Stimulated activated CD8-positive, alpha-beta memory T cell treated with anti-CD3 and anti-CD28 coated beads, Interleukin-7, amount 100 ng/mL, for 1 hour (primary cell): ENCODE measurements at places on chromosomes 7 and 10.
A peak's percentile ranks its signal among the peaks of the same experiment; 100 is the strongest.

DNA sequence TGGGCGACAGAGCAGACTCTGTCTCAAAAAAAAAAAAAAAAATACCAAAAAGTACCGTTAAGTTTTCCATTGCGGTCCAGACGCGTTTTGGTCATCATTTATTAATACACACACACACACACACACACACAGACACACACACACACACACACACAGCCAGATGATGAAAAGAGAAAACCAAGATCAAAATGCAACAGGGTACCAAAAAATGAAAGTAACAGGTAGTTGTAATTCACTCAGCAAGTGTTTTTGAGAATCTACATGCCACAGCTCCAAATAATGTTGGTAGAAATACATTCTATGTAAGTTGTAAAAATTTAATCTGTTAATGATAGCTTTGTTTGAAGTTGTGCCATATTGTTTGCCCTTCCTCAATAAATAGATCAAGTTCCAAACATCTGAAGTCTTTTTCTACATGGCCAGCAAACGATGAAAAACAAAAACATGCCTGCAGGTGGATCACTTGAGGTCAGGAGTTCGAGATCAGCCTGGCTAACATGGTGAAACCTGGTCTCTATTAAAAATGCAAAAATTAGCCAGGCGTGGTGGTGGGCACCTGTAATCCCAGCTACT is 9.4 kb downstream of the YWHAG start:
- DNase-seq: no peak

GRCh38 chr10:113097036-113097435 is 147.0 kb downstream of the TCF7L2 start:
- no peak for DNase-seq

- DNase-seq: no peak
Measured at GRCh38 chr10:29057822-29058331, 231.0 kb upstream of the LYZL1 start.

- peak; percentile 20 for DNase-seq
Measured at GRCh38 chr7:28922624-28923331, 35.4 kb downstream of the TRIL start.

DNA sequence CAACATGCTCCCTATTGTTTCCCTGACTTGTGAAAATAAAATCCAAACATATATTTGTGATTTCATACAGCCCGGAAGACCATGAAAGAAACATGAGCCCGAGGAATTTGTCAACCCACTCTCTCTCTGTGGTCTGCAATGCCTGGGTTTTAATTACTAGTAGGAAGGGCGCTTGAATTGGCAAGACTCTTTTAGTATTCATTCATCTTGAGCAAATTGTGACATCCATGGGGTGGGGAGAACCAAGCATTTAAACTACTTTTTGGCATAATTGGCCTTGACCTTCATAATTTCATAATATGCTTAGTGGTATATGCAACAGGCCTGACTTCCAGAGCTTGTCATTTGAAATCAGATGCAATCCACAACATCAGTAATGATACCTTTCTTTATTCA is 142.4 kb upstream of the BMPER start:
- DNase-seq: no peak

GRCh38 chr10:19843487-19843886 is 27.3 kb downstream of the PLXDC2 start:
- DNase-seq: no peak

DNA sequence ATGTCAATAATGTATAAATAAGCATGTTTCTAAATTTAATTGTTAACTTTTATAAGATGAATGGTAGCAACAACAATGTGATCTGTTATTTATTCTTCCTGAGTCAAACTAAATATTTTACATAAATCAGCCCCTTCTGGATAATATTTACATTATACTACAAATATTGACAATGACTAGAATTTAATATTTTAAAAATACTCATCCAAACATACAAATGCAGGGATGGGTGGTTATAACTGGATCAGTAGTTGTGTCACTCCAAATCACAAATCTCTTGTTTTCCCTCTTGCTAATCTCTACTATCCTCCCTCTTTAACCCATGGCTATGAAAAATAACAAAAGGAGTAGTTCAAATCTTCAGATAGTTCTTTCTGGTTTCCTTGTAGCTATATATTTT is 407.0 kb downstream of the HTR7 start:
- no peak for DNase-seq

DNA sequence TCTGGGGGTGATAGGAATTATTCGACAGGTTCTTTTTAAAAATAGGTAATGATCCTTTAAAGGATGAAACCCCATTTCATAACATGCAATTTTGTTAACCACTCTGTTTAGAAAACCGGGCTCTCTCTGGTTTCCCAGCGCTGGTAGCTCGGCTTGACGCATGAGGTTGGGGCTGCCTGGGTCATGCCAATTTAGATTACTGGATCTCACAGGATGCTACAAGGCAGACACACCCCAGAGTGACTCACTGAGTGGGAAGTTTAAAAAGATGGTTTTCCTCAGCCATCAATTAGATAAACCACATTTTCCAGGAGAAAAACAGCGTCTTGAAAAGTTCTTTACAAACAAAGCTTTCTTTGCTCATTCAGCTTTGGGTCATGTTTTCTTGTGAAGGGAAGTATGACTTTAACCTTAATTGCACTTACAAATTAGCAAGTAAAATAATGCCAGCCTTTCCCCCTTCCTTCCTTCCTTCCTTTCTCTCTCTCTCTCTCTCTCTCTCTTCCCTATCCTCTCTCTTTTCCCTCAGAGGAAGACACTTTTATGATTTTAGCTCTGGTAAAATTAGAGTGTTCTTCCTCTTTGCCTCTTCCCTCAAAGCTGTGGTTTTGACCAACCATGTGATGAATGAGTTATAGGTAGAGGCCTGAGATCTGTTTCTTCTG is 99.8 kb downstream of the EPDR1 start:
- no peak for DNase-seq

DNA sequence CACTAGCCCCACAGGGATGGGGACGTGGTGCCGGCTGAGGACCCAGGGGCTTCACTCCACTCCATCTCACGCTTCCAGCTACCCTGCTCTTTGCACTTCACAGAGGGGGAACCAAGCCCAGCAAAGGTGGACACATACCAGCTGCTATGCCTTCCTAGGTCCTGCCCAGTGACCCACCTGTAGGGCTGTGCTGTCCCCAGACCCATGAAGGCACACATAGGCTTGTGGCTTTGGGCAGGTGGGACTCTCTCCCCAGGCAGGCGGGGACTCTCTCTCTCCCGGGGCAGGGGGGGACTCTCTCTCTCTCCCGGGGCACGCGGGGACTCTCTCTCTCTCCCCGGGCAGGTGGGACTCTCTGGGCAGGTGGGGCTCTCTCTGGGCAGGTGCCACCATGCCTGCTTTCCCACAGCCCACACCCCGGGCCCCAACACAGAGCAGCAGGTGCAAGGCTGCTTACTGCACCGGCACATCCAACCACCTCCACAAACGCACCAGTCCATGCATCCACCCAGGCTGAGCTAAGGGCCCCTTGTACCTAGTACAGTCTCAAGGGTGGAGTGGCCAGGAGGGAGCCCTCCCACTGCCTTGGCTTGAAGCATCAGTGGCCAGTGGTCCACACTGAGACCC is 13.8 kb upstream of the GPR146 start:
- no peak for DNase-seq

- DNase-seq: no peak
Measured at GRCh38 chr7:101137651-101138212, 10.8 kb downstream of the SERPINE1 start.

DNA sequence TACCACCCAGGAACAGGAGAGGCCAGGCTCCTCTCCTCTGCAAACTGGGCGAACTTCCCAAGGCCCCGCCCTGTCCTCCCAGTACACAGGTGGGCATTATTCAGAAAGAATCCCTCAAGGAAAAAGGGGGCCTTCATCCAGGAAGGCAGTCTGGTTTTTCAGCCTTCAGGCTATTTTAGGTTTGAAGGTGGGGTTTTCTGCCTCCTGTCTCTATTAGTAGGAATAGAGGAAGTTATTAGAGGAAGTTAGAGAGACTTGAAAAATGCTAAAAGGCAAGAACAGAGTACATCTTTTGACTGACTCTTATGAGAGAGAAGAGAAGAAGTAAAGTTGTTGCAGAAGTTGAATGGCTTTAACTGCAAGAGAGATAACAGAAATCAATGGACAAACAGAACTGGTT is 250.9 kb upstream of the SORCS1 start:
- DNase-seq: no peak

- DNase-seq: no peak
Measured at GRCh38 chr7:153301936-153302335, 542.4 kb downstream of the ACTR3B start.

DNA sequence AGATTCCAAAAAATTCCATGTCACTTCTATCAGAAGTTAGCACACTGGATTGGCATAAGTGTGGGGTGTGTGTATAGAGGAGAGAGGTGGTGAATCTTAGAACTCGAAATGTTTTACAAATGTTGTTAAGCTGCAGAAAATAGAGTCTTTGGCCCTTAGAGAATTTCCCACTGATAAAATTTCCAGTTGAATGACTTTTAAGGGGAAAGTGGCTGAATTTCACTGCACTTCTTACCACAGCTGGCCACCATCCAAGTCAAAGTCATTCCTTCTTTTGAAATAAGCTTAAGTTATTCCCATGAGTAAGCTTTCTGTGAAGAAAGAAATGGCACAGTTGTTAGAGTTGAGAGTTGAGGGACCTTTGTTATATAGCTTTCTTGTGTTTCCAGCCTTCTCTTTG is 13.9 kb downstream of the VCL start:
- no peak for DNase-seq

GRCh38 chr7:23514755-23515154 is 17.0 kb downstream of the TRA2A start:
- DNase-seq: no peak

- DNase-seq: no peak
Measured at GRCh38 chr7:159109653-159110035, 35.0 kb downstream of the VIPR2 start.

GRCh38 chr10:72511459-72511858 is 114.4 kb downstream of the MICU1 start:
- no peak for DNase-seq

DNA sequence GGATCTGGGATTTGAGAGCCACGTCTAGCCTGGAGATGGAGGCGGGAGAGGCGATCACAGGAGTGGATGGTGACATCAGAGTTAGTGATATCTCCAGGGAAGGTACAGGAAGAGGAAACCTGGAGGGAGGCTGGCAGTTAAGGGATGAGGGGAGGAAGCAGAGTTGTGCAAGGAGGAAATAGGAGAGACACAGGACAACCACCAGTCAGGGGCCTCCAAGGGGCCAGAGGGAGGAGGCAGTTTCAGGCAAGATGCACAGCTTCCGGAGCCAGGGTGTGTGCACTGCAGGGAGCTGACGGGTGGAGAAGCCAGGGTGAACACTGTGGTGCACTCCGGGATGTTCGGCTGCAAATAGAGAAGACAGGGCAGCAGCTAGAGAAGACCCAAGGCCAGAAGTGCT is 141.2 kb downstream of the GLI3 start:
- DNase-seq: no peak
